ENCODE measurements at places on chromosomes 11 and 22.

- no peak for DNase-seq
These were observed 1.4 kb upstream of the TPP1 start for GRCh38 chr11:6620636-6621035.

- no peak for DNase-seq
These were observed 16.5 kb downstream of the NCAM1 start for GRCh38 chr11:112977755-112978154.

DNA sequence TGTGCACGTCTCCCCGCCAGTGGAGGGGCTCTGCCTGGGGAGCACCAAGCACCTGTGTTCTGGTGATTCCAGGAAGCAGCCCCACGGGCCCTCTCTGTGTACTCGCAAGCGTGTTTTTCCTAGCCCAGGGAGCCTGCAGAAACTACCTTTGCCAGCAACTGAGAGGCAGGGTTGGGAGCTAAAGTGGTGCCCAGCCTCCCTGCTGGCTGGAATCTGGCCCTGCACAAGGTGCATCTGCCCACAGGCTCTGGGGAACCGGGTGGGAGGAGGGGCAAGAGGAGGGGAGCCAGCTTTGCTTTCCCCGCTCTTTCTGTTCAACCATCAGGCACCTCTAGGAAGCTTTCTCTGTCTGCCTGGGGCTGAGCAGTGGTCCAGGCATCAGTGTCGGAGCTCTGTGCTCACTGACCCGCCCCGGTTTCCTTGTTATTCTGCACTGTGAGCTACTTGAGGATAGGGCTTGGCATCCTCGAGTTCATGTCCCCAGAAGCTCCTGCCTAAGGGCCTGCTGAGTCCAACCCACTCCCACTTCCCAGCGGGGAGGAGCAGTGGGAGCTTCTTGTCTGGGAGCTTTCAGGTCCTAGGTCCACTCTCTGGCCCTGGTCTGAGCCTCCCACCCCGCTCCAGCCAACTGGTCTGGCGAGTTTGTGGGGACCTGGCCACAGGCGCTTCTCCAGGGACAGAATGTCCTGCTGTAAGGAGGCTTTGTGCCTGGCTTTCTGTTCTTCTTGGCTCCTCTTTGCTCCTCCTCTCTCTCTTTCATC lies 14.9 kb downstream of the DAGLA start:
- DNase-seq: no peak

GRCh38 chr22:47197773-47198500 lies 435.5 kb downstream of the TBC1D22A start:
- no peak for DNase-seq

DNA sequence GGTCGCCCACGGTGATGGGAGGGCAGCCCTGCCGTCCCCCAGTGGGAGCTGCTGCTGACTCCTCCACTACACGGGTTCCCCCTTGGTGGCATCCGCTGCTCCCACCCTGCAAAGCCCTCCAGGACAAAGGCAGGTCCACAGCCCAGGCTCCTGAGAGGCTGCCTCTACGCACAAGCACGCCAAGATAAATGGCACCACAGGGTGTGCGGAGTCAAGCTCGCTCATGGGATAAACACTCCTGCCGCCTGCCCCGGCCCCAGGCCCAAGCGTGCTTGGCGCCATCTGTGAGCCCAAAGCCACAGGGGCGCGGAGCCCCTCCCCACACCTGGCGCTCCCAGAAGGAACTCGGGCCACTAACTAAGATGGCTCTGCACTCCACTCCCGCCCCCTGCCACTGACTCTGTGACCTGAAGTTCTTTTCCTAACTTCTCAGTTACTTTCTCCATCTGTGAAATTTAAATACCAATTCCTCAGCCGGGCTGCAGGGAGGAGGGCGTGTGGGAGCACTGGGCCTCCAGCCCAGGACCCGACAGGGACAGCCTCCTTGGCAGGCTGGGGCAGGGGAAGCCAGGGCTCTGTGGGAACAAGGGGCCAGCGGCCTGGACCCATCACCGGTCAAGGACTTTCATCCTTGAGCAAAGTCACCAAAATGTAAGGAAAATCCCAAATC lies 14.9 kb downstream of the EHD1 start:
- no peak for DNase-seq

DNA sequence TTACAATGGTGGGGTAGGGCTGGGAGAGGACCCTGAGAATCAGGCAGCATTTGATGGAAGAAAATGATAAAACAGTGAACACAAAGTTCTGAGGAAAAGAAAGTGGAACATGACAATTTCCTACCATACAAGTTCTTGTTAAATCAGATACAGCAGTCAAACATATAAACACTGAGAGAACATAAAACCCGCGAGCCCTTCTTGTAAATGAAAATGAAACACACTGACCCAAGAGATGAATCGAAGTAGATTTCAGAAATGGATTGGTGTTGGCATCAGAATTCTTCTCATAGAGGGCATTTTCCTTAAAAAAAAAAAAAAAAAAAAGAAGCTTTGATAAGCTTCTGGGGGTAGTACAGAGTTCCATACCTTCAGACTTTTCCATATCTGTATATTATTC lies 134.7 kb upstream of the TMEM45B start:
- no peak for DNase-seq

DNA sequence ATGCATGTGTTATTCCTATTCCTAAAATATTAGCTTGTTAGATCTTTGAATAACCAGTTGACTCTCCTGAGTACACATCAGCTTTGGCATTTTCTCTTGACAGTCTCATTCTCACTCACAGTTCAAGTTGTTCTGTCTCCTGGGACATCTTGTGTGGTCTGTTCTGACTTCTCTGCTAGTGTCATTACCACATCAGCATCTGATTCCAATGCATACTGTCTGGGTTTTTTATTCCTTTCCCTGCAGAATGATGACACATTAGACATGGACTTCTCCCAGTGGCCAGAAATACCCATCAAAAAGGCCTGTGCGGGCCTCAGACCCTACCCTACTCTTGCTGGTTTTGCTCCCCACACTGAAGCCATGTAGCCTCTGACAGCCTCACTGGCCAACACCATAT lies 2.7 kb downstream of the ZNF74 start:
- no peak for DNase-seq

- DNase-seq: no peak
These were observed 1406.1 kb upstream of the TENM4 start for GRCh38 chr11:80846979-80847378.

- DNase-seq: no peak
These were observed 127.7 kb downstream of the CRYBB2 start for GRCh38 chr22:25346859-25347751.

GRCh38 chr11:72389116-72389515 lies 45.2 kb downstream of the CLPB start:
- DNase-seq: no peak

DNA sequence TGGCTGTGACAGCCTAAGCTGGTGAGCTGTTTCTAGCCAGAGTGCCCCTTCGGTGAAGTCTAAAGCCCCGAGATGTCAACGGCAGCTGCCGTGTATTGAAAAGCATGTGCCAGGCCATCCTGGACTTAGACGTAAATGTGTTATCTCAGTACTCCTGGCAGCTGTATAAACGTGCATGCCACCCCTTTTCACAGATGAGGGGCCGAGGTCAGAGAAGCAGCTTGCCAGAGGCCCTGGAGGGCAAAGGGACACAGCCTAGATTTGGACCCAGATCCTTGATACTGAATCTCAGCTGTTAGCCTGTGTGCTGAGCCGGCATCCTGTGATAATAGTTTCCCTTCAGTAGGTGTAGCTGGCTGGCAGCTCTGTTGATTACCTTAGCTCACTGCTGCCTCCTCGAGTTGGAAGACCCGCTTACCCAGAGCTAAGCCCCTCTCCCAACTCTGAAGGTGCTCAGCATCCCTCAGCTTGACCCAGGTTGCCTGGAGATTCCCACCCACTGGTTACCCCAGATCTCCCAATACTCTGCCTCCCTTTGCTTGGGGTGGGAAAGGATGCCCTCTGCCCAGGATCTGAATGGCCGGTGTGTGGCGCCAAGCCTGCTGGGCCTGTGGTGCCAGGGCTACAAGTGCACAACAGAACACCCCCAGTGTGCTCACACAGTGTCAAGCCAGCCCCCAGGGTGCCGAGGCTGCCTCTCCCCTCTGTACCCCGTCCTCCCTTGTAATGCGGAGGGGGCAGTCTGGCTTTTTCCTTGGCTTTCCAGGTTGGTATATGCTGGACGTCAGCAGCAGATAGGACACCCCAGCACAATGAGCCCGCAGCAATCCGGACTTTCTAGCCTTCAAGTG lies 59.8 kb upstream of the WNT7B start:
- no peak for DNase-seq

DNA sequence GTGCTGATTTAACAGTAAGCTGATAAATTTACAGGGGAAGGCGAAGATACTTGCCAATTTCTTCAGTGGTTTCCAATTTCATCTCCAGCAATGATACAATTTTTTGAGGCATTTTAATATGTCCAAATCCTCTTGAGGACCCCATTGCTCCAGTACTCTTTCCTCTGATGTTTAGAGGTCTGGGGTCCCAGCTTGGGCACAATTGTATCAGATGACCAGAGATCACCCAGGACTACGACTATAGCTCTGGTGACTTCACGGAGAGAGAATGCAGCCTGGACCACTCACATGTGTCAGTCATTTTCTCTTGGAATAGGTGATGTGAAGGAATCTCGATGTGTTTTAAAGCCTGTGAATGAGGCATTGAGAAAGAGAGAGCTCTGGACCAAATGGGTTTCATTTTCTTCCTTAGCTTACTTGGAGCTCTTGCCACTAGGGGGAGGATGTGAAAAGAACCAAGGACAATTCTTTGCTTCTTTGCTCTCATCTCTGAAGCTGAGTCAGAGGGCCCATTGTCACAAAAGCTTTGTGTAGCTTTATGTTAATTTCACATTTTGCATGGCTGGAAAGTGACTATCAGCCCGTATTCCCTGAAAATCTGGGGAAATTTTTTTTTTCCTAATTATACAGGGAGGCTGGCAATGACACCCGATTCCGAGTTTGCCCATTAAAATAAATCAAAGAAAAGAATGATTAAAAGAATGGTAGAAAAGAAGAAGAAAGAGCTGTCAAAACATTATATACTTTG lies 6.7 kb upstream of the CCDC90B start:
- peak; percentile 70 for DNase-seq

- DNase-seq: no peak
These were observed 19.6 kb downstream of the VPS37C start for GRCh38 chr11:61141601-61142028.

DNA sequence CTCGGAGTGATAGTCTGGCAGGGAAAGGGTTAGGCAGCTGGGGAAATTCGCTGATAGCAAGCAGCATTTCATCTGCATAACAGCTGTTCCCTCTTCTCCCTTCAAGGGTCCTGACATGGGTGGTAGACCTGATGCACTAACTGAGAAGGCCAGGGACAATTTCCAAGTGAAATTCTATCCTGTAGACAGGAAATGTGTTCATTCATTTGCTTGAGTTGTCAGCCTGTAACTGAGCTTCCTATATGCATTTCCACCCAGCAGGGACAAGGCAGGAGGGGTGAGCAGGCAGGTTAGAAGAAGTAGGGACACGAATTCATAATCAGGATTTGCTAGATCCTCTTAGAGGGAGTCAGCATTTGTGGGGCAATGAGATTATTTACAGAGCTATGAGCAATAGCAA lies 154.3 kb upstream of the NCAM1 start:
- no peak for DNase-seq

DNA sequence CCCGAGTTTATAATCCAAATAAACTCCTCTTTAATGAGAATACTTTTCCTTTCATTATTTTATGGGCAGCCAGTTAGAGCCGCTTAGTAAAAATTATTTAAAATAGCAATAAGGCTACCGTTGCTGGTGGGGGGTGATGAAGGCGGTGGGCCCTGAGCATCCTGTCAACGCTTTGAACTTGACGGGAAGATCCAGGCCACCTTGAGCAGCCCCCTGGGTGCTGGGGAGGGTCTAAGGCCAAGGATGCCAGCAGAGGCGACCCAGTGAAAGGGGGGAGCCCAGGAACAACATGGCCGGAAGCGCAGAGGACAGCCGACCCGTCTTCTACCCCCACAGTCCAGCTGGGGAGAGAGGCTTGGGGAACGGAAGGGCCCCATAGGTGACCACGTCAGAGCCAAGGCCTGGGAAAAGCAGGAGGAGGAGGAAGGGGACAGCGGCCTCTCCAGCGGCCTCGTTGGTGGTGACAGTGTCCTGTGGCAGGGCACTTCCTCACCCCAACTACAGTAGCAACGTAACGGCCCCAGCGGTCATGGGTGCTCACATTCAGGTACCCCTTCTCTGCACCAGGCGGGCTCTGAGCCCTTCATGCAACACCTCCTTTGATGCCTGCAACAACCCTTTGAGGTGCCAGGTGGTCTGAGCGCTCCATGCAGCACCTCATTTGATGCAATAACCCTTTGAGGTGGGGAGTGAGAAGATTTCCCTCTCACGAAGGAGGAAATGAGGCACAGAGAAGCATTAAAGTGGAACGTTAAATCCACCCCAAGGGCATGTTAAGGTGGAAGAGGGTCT lies 695.3 kb downstream of the TBC1D22A start:
- no peak for DNase-seq

DNA sequence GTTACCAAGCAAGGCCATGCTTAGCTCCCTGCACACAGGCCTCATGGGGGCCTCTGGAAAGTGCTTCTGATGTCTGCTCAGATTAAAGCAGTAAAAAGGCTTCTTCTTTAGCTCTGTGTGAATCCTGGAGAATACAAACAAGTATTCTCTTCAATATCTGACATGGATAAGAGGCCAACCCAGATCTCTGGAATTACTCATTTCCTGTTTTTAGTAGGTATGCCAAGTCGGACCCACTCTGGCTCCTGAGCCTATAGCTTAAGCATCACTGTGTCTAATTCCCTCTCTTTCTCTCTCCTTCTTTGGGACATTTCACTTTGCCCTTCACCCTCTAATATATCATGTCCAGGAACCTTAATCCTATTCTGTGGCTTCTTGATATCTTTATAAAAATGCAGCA lies 529.6 kb upstream of the CCDC90B start:
- DNase-seq: no peak

DNA sequence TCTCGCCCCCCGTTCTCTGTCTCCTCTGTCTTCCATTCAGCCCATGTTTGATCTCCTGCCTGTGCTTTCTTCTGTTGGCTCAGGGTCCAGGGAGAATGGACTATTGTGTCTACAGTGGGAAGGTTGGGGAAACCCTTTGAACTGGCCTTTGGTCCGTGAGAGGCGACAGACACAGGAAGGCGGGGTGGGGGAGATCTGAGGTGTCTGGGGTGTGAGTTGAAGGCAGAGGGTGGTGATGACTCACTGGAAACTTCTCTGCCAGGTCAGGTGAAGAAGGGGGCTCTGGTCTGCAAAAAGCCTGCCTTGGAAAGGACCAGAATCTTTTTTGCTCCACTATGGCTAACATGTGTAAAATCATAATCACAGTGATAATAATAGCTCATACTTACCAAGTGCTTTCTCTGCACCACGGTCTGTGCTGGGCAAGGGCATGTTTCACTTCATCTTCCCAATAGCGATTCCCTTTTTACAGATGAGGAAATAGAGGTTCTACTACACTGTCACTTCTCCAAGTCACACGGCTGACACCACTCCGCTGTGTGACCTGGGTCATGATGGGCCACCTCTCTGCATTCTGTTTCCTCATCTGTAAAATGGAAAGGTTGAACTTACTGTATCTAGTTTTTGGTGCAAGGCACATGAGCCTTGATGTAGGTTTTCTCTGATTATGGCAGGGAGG lies 99.8 kb upstream of the ALX4 start:
- DNase-seq: no peak
